Natural killer cell treated with Interleukin-12 subunit alpha and Interleukin-12 subunit beta and Interleukin-15 and Interleukin-18, amount 100 ng/mL, for 72 hours (primary cell): ENCODE measurements at places on chromosomes 11 and 22.

- DNase-seq, result no peak
Observed at GRCh38 chr22:41525450-41526225, 18.6 kb downstream of the POLR3H start.

DNA sequence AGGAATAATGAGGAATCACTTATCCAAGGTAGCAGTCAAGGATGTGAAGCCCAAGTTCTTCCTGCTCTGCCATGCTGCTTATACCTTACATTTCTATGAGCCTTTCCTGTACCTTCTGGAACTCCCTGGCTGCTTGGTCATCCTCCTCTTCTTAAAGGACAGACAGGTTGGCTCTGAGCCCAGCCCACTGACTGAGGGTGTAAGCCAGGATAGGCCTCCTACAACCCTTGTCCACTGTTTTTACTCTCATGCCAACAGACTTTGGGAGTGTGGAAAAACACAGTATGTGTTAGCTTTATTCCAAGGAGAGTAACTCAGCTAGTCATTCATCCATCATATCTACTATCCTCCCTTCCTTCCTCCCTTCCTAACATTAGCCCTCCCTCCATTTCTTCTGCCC lies 47.5 kb downstream of the IRAG1 start:
- DNase-seq, result no peak

GRCh38 chr11:129695571-129696308 lies 119.9 kb upstream of the TMEM45B start:
- peak; percentile 68 for DNase-seq

DNA sequence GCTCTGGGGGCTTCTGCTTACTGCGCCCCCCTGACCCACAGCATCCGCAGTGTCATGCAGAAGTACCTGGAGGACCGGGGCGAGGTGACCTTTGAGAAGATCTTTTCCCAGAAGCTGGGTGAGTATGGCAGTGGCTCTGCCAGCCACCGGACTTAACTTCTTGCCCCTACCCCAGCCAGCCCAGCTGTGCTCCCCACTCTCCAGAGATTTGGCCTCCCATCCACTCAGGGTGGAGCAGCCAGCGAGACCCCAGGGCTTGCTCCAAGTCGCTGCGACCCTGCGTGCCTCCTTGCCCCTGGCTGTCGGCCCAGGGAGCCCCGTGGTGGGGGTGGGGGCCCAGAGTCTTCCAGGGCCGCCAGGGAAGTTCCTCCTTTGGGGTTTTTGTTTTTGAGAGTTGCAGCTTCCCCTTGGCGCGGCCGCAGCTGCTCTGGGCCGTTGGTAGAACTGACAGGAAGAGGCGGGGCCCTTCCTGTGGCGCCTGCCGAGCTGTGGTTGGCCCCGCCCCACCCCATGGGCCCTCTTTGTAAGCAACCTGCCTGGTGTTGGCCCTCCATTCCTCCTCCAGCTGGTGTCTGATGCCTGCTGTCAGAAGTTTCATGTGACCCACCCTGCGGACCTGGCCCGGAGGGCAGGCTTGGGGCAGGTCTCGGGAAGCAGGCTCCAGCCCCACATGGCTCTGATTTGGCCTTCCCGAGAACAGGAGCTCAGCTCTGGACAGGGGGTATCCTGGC lies 11.1 kb downstream of the GRK2 start:
- peak; percentile 96 for DNase-seq

GRCh38 chr22:50704510-50705218 lies 32.0 kb downstream of the SHANK3 start:
- DNase-seq, result peak; percentile 57

DNA sequence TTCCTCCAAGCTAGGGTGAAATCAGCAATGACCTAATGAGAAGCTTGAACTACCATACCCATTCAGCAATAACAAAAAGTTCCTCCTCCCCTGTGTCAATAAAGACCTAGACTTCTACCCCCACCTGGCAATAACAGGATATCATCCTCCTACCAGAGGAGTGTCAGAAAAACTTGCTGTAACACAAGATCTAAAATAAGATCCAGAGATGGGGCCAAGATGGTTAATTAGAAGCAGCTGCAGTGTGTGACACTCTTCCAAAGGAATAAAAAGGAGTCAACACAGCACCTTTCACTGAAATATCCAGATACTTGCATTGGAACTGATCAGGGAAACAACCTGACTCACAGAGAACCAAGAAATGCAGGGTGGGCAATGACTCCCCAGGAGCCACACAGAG lies 84.4 kb upstream of the ARHGAP42 start:
- no peak for DNase-seq
